Activated T-cell treated with anti-CD3 and anti-CD28 coated beads, Interleukin-2, amount 50 U/mL, for 72 hours (primary cell): ENCODE measurements at places on chromosomes 4 and X. TPM values are rescaled to one million over a fixed set of nuclear protein-coding genes. Genes with fewer than 3 reads are reported as not detected.

FAM193A gene
- total RNA-seq = 36.5 TPM

GAGE12J gene
- not detected for total RNA-seq

GRCh38 chrX:103503163-103503852 is 16.0 kb downstream of the RAB40A start:
- H3K27ac ChIP-seq = no peak overlapping the region
- H3K36me3 ChIP-seq = no peaks in the 10 kb centered on the region
- H3K4me1 ChIP-seq = no peaks in the 10 kb centered on the region

DNA sequence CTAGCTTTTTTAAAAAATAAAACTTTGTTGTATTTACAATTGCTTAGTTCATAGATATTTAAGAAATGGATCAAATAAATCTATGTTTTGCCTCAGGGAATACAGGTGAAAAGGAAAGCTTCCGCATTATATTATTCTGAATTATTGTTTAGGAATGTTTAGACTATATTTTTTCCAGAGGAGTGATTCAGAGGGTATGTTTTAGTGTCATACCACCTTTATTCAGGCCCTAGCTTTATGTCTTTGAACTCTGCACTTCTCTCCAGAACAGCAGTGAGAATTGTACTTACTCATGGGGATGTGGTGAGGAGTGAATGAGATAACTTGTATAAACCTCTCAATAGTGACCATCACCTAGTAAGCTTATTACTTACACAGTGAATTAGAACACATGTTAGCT is 14.0 kb downstream of the SLIT2 start:
- no peaks in the 10 kb centered on the region for H3K36me3 ChIP-seq
- H3K27me3 ChIP-seq = peaks cover 4% of the 10 kb centered on the region
- no peak for DNase-seq
- no peak overlapping the region for H3K4me3 ChIP-seq
- H3K27ac ChIP-seq = no peak overlapping the region

GRCh38 chrX:119693040-119693995 is at the start of gene SEPTIN6:
TSS of gene SEPTIN6 (minus strand) at chrX:119693168. CDS start at chrX:119693105, 63 bp downstream.
- H3K4me3 ChIP-seq = peak within 1 kb of the TSS; percentile 88
- peaks cover 24% of the 10 kb centered on the region for H3K4me1 ChIP-seq
- no peaks in the 10 kb centered on the region for H3K27me3 ChIP-seq
- peak; percentile 94 for DNase-seq
- peaks cover 15% of the 10 kb centered on the region for H3K36me3 ChIP-seq

DNA sequence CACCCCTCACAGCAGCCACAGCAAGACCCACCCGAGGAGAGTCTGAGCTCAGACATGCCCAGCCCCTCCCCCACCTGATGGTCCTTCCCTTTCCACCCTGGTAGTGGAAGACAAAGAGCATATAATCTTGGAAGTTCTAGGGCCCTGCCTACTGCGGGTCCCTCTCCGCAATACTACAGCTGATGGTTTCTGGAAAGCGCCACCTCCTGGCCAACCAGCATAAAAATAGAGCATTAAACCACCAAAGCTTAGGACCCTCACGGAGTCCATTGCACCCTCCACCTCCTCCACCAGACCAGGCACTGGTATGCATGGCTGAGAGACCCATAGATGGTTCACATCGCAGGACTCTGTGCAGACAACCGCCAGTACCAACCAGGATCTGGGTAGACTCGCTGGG is 78.2 kb downstream of the SH3BGRL start:
- DNase-seq = no peak
- no peaks in the 10 kb centered on the region for H3K4me1 ChIP-seq
- H3K4me3 ChIP-seq = no peak overlapping the region
- H3K36me3 ChIP-seq = peaks cover 8% of the 10 kb centered on the region
- H3K27me3 ChIP-seq = peaks cover 17% of the 10 kb centered on the region

- no peak overlapping the region for H3K27ac ChIP-seq
- no peaks in the 10 kb centered on the region for H3K36me3 ChIP-seq
- no peaks in the 10 kb centered on the region for H3K27me3 ChIP-seq
- no peak overlapping the region for H3K4me3 ChIP-seq
- no peak for DNase-seq
Measured at GRCh38 chr4:176635372-176636261, 157.1 kb downstream of the VEGFC start.

GRCh38 chr4:71498625-71499024 is 159.8 kb downstream of the SLC4A4 start:
- no peak overlapping the region for H3K4me3 ChIP-seq
- H3K27ac ChIP-seq = no peak overlapping the region
- no peaks in the 10 kb centered on the region for H3K36me3 ChIP-seq
- no peaks in the 10 kb centered on the region for H3K27me3 ChIP-seq
- no peaks in the 10 kb centered on the region for H3K4me1 ChIP-seq
